ENCODE measurements at places on chromosomes 3 and 15.

DNA sequence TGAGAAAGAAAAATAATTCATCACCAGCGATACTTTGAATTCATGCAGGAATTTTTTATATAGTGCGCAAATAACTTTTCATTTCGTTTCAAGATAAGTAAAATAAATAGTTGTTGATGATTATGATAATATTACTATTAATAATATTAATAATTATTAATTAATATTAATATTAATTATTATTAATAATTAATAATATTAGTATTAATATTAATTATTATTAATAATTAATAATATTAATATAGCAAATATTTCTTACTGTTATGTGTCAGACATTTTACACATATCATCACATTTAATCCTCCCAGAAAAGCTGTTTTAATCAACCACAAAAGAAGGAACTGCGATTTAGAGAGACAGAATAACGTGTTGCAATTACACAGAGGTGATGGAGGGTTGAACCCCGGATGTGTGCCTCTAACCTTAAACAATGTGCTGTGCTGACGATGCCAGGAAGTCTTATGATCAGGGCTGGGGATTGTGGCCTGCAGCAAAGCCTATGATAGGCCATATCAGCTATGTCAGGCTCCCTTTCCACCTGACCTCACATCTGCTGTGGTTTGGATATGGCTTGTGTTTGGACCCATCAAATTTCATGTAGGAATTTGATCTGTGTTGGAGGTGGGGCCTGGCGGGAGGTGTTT, 263.5 kb upstream of the NR2F2 start:
- no peak for DNase-seq

DNA sequence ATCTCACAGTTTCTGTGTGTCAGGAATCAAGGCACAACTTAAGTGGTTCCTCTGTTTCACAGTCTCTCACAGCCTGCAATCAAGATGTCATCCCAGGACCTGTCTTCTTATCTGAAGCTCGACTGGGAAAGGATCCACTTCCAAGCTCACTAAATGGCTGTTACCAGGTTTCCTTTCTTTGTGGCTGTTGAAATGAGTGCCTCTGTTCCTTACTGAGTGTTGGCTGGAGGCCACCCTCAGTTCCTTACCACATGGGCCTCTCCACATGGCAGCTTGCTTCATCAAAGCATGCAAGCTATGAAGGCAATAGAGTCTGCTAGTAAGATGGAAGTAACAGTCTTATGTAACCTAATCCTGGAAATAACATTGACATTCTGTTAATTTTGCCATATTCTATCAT, 174.0 kb downstream of the ERC2 start:
- DNase-seq: no peak

DNA sequence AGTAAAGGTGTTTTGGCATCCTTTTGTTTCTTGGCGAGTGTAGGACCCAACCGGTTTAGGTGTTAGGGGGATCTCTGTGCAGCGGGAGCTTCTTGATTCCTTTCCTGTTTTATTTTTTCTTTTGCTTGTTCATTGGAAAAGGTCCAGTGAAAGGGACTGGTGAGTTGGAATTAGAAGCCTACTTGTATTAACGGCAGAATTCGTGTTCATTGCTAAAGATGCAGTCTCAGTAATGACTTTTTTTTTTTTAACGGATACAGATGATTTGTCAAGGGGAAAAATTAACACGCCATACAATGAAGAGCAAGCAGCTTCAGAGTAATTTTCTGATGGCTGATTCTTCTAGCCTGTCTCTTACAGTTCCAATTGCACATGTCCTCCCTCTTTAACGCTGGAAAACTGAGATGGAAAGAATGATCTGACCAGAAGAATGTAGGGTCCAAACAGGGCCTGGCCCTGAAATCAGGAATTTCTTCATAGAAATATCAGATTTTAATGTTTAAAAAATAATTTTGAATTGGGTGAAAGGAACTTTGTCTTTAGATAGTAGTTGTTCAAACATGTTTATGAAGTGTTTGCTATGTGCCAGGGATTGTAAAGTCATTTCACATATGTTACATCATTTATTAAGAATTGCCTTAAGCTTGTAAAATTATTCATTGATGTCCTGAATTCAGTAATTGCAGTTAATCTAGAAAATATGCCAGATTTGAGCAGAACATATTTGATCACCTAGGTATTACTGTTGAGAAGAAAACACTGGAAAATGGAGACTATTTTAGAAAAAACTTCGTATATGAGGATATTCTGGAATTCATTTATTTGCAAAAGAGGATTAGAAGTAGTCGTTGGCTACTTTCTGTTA, 1.4 kb downstream of the MAPK6 start:
- no peak for DNase-seq

GRCh38 chr3:183930086-183930485, 45.4 kb upstream of the PARL start:
- DNase-seq: no peak

DNA sequence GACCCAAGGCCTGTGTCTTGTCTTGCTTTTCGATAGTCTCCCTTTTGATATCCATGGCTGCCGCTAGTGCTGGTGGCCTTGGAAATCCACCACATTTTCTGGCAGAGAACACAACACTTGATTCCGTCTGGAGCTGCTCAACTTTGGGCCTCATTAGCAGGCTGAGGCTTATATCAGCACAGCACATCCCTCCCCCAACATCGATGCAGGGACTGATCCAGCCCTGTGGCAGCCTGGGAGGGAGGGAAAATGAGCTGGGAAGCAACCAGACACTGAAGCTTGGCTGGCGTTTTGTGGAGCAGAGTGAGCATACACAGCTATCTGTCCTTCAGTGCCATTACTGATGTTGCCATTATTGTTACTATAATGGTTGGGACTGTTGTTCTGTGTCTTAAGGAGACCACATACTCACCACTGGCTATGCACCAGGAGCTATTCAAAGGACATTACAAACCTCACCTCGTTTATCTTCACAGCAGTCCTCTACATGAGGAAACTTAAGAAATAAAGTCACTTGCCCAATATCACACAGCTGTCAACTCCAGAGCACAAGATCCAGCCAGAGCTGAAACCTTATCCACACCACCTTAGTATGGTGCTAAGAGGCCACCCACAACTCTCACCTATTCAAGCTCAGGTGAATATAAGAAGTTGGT, 102.9 kb downstream of the SUCLG2 start:
- no peak for DNase-seq

DNA sequence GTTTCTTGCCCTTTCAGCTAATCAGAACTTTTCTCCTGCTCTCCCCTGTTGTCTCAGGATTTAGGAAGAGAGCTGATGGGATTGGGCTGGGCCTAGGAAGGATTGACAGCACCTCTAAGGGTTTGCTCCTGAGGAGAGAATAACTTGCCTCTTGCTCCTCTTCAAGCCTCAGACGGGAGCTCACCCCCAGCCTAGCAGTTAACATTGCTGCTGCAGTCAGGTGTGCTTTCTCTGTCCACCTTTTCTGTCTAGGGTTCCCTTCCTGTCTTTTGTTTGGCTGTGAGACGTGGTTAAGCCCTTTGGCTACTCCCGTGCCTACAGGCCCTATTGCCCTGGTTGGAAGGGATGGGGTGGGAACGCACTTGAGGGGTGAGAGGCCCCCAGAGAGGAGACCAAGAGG, 20.1 kb downstream of the TMEM108 start:
- no peak for DNase-seq

- DNase-seq: no peak
Observed at GRCh38 chr3:195868866-195869412, 39.4 kb downstream of the TNK2 start.
